Right ventricle myocardium inferior (tissue), 1 donor: ENCODE measurements at places on chromosomes 2 and 18. TPM values are rescaled to one million over a fixed set of nuclear protein-coding genes. Genes with fewer than 3 reads are reported as not detected.

Gene MEP1B
- not detected for total RNA-seq

Gene CD28
- total RNA-seq: 0.78 TPM

Gene BOD1L2
- total RNA-seq: not detected

Gene REG3A
- total RNA-seq: not detected

Gene GPR35
- 2.2 TPM for total RNA-seq

Gene SETBP1
- 7.1 TPM for total RNA-seq

Gene SAG
- total RNA-seq: not detected

Gene C2orf66
- total RNA-seq: not detected

Gene PDCD1
- total RNA-seq: 1.2 TPM

Gene ABCB11
- total RNA-seq: 0.32 TPM

Gene LCT
- total RNA-seq: not detected

Gene PROC
- total RNA-seq: not detected

Gene BUB1
- 0.87 TPM for total RNA-seq

Gene LYG1
- total RNA-seq: 0.57 TPM

Gene DNAH6
- 0.05 TPM for total RNA-seq

Gene SOWAHC
- total RNA-seq: 2.5 TPM

Gene SLC9A4
- not detected for total RNA-seq

Gene MC4R
- not detected for total RNA-seq

Gene SCN3A
- 0.95 TPM for total RNA-seq

Gene IL18R1
- 1.0 TPM for total RNA-seq

Gene UGT1A8
- not detected for total RNA-seq

Gene LHCGR
- total RNA-seq: 0.11 TPM

Gene GAREM1
- 22.7 TPM for total RNA-seq

Gene TUBB8B
- not detected for total RNA-seq

Gene IKZF2
- total RNA-seq: 4.7 TPM

Gene ERBB4
- total RNA-seq: 12.4 TPM

Gene LIMS4
- total RNA-seq: 3.7 TPM

Gene DYSF
- total RNA-seq: 57.8 TPM

Gene QPCT
- total RNA-seq: 1.7 TPM

Gene OTOS
- total RNA-seq: not detected

Gene ZNF521
- 29.6 TPM for total RNA-seq

Gene UGT1A3
- total RNA-seq: not detected

Gene SPHKAP
- 107 TPM for total RNA-seq

Gene KRTCAP3
- 0.60 TPM for total RNA-seq
